Left lung (tissue), 14 donors: ENCODE measurements at places on chromosomes 16 and 17.
A peak's percentile ranks its signal among the peaks of the same experiment; 100 is the strongest.

- no peak for DNase-seq
These were observed 171.6 kb downstream of the ZNF18 start for GRCh38 chr17:11825572-11826209.

- DNase-seq = no peak
These were observed 100.5 kb downstream of the XYLT1 start for GRCh38 chr16:17370223-17370707.

GRCh38 chr16:11079652-11080187 is 135.4 kb downstream of the CLEC16A start:
- DNase-seq = no peak

DNA sequence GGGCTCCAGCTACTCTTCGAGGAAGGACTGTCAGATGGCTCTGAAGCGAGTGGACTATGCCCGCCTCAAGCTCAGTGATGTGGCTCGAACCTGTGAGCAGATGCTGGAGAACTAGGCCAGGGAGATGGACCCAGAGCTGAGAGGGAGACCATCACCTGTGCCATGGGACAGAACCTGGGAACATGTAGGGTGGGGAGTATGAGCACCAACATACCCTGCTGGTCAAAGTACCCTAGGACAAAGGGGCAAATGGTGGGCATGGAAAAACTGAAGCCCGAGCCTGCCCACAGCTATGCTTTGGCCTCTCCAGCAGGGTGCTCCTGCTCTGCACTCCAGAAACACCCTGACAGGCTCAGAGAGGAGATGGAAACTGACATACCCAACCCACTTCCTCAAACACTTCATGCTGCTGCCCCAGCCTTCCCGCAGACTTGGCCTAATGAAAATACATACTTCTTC is 1.9 kb downstream of the MED11 start:
- DNase-seq = no peak

GRCh38 chr17:20127360-20128035 is 118.3 kb downstream of the SPECC1 start:
- no peak for DNase-seq

DNA sequence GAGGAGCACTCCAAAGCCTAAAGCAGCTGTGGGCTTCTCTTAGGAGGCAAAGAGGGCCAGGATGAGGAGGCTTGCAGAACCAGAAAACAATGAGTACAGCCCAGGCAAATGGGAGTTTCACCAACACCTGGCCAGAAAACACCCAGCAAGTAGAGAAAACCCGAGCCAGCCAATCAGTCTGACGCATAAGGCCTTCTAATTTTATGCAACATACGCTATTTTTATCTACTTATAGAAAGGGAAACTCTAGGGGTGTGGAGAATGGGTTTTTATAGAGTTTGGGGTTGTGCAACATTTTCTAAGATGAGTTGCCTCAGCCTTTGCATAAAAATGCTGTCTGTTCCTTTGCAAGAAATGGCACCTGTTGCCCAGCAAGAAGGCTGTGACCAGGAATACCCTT is 529.0 kb upstream of the CDH5 start:
- DNase-seq = no peak

- no peak for DNase-seq
These were observed 28.7 kb downstream of the ABR start for GRCh38 chr17:1150863-1151600.

DNA sequence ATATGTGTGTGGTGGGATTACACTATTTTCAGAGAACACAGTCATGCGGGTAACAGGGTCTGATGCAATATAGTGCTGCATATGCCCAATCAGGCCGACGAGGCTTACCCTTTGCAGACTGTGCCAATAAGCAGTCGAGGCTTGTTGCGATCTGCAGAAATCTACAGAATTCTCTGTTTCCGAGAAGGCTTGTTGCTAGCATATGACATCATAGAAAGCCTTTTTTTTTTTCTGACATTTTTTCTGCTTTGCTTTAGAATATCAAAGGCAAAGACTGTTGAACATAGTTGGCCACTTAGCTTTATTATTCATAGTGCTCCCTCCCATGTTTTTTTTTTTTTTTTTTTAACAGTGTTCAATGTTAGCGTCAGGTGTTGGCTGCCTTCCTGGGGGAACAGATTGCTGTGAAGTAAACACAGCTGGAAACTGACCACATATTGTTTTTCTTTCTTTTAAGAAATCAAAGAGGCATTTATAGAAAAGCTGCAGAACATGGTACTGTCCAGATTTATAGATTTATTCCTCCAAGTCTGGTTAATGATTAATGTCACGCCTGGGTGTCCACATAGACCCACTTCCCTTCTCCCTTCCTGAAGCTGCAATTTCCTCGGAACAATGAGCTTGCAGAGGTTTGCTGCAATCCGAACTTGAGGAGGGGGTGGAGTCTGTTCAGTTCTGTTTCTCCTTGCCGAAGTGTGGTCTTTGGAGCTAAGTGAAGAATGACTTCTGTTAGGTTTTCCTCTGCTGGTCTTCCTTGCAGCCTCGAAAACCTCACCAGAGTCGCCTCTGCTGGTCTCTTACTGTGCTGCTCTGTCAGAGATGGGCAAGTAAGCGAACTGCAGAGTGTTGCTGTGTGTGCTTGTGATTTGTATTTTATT is 87.3 kb downstream of the MAP2K6 start:
- DNase-seq = no peak

- DNase-seq = no peak
These were observed 1.4 kb downstream of the NTHL1 start for GRCh38 chr16:2045965-2046892.

DNA sequence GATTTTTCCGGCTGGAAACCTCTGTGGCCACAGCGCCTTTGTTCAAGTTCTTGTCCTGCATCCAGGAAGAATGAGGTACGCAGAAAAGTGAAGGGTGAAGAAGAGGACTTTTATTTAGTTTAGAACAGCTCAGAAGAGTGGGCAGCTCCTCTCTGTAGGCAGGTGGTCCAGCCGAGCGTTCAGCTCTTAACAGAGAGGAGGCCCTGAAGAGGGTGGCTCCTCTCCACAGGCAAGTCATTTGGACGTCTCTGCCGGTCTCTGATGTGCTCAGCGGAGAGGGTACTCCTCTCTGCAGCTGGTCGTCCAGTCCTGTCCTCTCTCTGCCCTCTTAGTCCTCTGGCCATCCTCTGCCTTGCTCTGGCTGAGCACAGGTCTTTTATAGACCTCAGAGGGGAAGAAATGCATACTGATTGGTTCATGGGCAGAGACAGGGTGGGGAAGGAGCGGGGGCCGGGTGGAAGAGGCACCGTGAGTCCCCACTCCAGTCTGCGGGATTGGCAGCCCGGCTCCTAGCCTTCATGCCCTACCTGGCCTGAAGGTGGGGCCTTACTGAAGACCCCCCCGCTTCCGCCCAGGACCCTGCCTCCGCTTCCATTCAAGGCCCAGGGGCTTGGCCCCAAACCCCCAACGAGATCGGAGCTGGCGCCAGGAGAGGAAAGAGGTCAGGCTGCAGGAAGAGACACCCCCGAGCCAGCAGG is 70.0 kb upstream of the NKD1 start:
- DNase-seq = no peak

GRCh38 chr17:61726977-61727376 is 136.0 kb upstream of the NACA2 start:
- no peak for DNase-seq

DNA sequence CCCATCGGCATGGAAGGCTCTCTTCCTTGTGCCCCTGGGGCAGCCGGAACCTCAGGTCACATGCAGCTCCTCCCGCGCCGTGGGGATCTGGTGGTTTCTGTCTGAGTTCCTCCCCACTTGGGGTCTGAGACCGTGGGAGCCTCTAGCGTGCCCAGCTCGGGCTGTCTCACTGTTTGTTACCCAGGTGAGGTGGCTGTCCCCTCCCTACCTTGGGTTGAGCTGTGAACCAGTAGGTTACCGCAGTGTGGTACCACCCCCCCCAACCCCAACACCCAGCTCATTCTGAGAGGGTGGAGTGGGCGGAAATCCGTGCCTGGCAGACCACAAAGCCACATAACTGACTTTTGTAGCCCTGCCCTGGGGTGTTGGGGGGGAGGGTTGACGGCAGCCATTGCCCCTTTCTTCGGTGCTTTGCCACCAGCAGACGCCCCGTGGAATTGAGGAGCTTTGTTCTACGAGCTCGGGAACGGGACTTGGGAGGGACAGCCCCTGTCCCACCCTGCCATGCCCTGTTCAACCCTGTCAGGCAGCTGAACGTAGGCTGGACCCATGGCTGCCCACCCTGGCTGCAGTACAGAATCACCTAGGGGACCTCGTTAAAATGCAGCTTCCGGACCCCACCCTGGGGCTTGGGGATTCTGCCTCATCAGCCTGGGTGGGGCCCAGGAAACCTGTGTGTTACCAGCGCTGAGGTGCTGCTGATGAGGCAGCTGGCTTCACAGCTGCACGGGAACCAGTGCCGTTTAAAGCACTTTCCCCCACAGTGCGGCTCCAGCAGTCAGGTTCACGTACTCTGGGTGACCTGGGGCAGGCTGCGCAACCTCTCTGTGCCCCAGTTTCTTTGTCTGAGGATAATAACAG is 18.5 kb downstream of the RAP1GAP2 start:
- DNase-seq = no peak

GRCh38 chr17:75346906-75347305 is 57.7 kb upstream of the SLC25A19 start:
- no peak for DNase-seq

DNA sequence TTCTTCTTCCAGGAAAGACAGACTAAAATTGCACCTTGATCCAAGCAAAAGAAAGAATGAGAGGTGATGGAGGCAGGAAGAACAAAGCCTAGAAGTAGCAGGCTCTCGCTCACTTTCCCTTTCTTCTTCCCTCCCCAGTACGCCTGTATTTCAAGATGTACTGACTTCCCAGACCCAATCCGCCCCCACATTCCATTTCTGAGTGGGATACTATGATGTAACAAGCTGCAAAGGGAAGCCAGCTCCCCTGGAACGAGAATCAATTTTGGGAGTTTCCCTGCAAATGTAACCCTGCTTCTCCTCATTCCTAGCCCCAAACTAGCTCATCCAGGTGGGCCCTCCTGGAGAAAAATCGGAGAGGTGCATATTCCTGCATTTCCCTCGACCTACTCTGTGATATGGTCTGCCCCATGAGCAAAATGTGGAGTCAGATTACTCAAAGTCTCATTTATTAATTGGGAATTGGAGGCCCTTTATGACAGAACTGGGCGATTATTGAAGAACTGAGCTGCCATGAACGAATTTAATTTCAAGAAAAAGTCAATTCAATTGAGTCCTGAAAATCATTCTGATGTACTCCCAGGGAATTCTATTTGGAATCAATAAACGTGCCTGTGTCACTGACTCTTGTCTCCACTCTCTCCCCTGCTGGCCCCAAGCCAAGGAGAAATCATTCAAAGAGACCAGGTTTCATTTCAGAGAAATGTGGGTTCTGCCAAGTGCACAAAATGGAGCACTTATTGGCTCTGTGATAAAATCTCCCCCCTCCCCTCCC is 398.9 kb downstream of the SHISA9 start:
- no peak for DNase-seq

DNA sequence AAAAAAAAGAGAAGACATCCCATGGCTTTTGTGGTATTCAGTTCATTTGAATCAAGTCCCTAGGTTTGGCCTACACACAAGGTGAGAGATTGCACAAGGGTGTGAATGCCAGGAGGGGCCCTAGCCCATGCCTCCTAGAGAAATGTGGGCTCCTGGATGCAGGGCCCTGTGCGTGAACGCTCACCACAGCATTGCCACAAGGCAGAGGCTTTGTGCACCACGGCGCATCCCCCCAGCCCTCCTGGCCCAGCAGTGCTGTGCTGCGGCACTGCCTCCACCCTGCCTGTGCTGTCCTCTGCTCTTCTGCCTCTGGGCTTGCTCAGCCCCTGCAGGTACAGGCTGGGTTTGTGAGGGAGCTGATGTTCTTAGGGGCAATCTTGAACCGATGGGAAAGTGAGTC is 80.9 kb upstream of the MED9 start:
- no peak for DNase-seq

GRCh38 chr16:11171757-11172299 is 84.2 kb downstream of the SOCS1 start:
- no peak for DNase-seq

DNA sequence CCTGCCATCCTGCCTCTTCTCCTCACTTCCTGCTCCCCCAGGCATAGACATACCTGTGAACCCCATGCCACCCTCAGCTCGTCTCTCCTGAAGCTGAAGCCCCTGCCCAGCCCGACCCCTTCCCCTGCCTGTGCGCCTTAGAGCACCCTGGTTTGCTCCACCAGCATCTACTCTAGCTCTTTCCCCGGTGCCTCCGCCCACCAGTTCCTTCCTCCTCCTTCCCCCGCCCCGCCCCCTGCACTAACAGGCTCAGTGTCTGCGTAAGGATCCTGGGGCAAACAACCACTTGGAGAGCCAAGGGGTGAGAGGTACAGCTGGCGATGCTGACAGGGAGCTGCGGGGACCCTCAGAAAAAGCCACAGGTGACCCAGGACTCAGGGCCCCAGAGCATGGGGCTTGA is 1.9 kb downstream of the GPR142 start:
- no peak for DNase-seq

DNA sequence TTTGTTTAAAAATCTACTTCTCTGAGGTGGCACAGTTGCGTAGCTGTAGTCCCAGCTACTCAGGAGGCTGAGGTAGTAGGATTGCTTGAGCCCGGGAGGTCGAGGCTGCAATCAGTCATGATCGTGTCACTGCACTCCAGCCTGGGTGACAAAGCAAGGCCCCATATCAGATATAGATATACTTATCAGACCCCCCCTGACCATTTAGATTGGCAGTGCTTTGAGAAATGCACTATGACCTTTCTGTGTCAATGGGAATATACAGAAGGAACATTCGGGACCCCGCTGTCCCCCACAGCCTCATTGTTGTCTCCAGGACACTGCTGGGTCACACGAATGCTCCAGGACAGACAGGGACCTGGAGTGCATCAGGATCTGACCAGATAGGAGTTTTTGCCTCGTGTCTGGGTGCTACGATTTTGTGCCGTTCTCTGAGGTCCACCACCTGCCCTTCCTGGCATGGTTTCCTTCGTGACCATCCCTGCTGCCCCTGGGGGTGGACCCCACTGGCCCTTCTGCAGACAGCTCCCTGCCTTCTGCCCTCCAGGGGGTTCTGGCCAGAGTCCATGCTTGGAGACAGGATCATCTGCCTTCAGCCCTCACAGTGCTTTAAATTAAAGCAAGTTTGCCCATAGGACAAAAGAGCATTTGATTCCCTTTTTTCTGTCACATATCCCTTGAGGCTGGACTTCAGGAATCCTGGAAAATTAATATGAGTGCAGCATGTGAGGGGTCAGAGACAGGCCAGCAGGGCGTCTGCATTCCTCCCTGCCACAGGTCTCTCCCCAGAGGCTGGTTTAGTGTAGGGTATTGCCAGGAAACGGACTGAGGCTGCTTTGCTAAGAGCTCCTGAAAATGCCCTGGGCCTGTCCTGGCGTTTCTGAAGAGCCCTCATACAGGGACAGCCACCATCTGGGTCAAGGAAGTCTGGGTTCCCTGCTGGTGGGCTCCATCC is 19.3 kb downstream of the PLD6 start:
- DNase-seq = peak; percentile 28

DNA sequence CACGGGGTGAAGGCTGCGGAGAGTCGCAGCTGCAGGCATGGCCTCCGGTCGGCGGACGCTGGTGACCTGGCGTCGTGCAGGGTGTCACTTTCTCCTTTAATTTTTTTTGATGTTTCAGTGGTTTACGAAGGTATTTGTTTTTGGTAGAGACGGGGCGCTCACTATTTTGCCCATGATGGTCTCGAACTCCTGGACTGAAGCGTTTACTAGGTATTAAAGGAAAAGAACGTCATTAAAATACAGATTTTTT is 17.1 kb downstream of the ZNF213 start:
- no peak for DNase-seq

- DNase-seq = no peak
These were observed 10.4 kb downstream of the TNS4 start for GRCh38 chr17:40490982-40491381.

- DNase-seq = peak; percentile 36
These were observed 13.3 kb upstream of the CRK start for GRCh38 chr17:1469231-1469852.

- DNase-seq = no peak
These were observed 3.2 kb upstream of the ELOB start for GRCh38 chr16:2779978-2780898.
